ENCODE measurements at places on chromosomes 1 and 21.

DNA sequence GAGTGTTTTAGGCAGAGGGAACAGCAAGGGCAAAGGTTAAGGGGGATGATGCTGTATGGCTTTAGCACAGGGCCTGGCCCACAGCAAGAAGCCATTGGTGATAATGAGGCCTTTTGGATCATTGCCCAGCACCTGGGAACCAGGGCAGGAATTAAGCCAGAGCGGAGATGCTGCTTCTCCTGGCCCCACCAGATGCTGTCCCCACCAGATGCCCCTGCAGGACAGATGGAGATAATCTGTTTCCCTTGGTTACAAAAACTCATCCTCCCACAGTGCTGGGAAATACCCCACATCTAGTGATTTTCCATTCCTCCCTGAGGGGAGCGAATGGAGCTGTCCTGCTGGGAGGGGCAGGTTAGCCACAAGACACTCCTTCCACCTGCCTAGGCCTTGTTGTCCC is 18.8 kb downstream of the OPRD1 start:
- no peak for DNase-seq

DNA sequence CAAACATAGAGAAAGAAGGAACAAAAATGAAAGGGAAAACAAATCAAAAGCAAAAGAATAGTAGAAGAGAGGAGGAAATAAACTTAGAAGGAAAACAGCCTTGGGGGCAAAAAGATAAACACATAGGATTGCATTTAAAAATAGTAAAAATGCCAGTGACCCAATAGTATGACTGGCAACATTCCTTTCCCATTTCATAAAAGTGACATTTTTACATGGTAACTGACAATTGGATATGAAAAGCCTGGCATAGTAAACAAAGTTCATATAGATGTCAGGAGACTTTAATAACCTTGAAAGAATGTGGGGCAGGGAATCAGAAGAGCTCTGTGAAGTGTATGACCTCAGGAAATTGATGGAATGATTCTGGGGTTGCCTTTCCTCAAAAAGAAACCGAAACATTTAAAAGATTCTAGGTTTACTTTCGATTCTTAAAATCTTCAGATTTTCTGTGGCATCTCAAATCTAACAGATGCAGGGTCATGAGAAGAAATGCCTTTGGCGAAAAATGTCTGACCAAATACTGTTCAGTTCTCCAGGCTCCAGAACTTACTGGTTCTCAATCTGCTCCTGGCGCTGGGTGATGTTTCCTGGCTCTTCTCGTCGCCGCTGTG is 33.7 kb downstream of the SPTA1 start:
- DNase-seq, result no peak

GRCh38 chr1:219027146-219027673 is 146.5 kb upstream of the LYPLAL1 start:
- DNase-seq, result no peak

- DNase-seq, result no peak
Observed at GRCh38 chr1:112244131-112244530, 151.9 kb upstream of the CTTNBP2NL start.

GRCh38 chr1:87941337-87941946 is 612.8 kb downstream of the LMO4 start:
- DNase-seq, result no peak

DNA sequence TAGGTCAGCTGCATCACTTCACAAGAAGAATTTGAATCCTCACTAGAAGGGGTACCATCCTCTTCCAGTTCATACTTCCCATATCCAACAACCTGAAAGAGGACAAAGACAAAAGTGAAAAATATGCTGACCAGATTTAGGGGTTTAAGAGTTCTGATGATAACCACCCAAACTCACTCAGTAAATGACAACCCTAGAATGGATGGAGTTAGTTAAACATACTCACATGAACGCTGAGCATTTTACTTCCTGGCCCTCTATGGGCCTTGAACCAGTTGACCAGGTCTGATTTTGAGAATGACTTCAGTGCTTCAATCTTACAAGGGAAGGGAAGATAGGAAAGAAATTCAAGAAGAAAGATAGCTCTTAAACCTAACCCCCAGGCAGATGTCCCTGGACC is 89.2 kb downstream of the NRDC start:
- no peak for DNase-seq
